ENCODE measurements at places on chromosomes 4 and X. TPM values are rescaled to one million over a fixed set of nuclear protein-coding genes. Genes with fewer than 3 reads are reported as not detected.
A peak's percentile ranks its signal among the peaks of the same experiment; 100 is the strongest.

FAM47E gene
- 2.5 TPM for polyA plus RNA-seq

TGIF2LX gene
- 7.4 TPM for polyA plus RNA-seq

OPRPN gene
- not detected for polyA plus RNA-seq

TMPRSS11A gene
- not detected for polyA plus RNA-seq

CT45A2 gene
- not detected for polyA plus RNA-seq

RHOXF2B gene
- polyA plus RNA-seq: not detected

GUCY1A1 gene
- 0.03 TPM for polyA plus RNA-seq

TRIM60 gene
- polyA plus RNA-seq: not detected

KLKB1 gene
- 0.03 TPM for polyA plus RNA-seq

ADH4 gene
- not detected for polyA plus RNA-seq

POU4F2 gene
- not detected for polyA plus RNA-seq

SERPINA7 gene
- polyA plus RNA-seq: not detected

SLC9A7 gene
- polyA plus RNA-seq: 10.5 TPM

TMPRSS11F gene
- polyA plus RNA-seq: not detected

PCDH7 gene
- 0.45 TPM for polyA plus RNA-seq

FGB gene
- polyA plus RNA-seq: not detected

CCDC149 gene
- polyA plus RNA-seq: 5.5 TPM

- DNase-seq: no peak
Measured at GRCh38 chr4:142960867-142961644, 115.0 kb upstream of the INPP4B start.

- DNase-seq: no peak
Measured at GRCh38 chr4:118839221-118839927, 3.4 kb upstream of the SEC24D start.

DNA sequence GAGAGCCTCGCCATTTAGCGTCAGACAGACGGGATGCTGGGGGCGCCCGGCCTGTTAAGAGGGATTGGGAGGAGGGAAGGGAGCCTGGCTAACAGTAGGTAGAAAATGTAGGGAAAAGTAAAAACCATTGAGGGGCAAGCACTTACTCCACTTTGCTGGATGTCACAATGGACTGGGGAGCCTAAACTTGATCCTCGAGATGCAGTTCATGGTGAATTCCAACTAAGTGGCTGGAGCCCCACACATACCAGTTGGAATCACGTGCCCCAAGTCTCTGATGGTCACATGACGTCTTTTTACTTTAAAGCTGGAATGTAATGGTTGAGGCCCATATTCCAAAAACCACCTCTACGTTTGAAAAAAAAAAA, 1.5 kb downstream of the PLS3 start:
- DNase-seq: no peak

DNA sequence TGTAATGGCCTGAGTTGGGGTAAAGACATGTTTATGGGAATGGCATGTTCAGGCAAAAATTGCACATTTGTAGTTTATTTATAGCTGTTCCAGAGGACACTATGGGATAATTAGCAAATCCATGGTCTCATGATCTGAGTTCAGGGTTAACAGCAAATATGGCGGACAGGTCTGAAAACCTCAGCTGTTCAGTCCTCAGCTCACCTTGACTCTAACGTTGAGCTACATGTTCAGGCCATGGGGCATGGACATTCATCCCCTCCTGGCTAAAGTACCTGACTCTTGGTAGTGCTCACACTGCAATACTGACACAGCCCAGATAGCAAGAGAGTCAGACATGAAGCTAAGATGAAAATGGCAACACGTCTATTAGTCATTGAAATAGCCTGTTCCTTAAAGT, 161.6 kb upstream of the GPC4 start:
- DNase-seq: no peak

DNA sequence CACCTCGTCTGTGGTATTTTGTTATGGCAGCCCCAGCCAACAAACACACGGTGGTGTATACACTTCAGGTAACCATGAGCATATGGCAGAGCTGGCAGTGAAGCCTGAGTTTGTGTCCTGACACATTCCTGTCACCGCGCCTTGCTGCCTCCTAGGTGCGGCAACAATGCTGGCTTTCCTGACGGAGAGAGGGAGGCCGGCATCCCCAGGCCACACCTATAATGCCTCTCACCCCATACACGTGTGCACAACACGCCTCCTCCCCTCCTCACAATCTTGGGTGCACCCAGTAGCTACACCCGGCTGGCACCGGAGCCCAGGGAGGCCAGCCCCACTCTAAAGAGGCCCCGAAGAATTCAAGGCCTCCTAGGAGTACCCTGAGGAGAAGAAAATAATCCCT, 158.5 kb downstream of the NSUN7 start:
- DNase-seq: no peak

DNA sequence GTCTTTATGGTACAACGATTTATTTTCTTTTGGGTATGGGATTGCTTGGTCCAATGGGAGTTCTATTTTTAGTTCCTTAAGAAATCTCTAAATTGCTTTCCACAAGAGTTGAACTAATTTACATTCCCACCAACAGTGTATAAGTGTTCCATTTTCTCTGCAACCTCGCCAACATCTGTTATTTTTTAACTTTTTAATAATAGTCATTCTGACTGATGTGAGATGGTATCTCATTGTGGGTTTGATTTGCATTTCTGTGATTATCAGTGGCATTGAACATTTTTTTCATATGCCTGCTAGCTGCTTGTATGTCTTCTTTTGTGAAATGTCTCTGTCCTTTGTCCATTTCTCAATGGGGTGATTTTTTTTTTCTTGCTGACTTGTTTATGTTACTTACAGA, 42.8 kb downstream of the UCHL1 start:
- DNase-seq: no peak

DNA sequence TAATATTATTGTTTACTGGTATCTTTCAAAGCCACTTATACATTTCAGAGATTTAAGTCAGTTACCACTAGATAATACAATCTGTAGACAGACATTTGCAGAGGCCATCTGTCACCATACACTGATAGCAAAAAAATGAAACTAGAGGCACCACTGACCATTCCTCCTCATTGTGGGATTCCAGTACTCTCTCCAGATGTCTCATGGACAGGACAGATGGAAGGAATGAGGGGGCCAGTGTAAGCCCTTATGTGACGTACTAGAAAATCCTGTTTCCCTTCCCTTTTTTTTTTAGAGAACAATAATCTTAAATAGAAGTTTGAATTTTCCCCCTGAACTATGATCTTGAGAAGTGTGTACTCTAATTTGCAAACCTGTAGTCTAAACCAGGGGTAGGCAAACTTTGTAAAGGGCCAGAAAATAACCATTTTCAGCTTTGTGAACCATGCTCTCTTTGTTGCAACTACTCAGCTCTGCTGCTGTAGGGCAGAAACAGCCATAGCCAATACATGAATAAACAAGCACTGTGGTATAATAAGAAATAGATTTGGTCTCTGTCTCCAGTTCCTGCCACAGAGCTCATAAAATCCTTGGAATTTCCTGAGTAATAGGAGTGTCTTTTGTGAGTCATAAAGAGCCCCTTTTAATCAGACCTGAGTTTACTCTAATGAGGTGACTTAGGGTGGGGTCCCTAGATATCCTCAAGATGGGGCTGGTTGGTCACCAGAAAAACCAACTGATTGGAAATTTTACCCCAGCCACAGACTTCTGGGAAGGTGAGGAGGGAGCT, 90.4 kb downstream of the MOSPD2 start:
- DNase-seq: no peak

GRCh38 chr4:151407466-151408379, 1.3 kb upstream of the FHIP1A start:
- DNase-seq: peak; percentile 28

DNA sequence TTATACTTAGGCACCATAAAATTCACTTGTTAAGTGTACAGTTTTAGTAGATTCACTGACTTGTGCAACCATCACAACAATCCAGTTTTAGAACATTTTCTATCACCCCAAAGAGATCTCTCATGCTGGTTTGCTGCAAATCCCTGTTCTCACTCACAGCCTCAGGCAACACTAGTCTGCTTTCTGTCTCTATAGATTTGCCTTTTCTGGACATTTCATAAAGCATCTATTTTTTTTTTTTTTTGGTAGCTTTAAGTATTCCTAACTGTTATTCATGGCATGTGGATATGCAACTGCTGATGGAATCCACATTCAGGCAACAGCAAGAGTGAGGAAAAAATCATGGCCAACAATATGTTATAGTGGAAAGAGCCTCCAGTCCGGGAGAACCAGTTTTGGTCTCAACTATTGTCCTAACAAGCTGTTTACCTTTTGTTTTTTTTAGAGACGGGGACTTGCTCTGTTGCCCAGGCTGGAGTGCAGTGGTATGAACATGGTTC, 27.0 kb upstream of the TMEM150C start:
- no peak for DNase-seq

- no peak for DNase-seq
Measured at GRCh38 chr4:43682551-43682950, 766.1 kb downstream of the KCTD8 start.

DNA sequence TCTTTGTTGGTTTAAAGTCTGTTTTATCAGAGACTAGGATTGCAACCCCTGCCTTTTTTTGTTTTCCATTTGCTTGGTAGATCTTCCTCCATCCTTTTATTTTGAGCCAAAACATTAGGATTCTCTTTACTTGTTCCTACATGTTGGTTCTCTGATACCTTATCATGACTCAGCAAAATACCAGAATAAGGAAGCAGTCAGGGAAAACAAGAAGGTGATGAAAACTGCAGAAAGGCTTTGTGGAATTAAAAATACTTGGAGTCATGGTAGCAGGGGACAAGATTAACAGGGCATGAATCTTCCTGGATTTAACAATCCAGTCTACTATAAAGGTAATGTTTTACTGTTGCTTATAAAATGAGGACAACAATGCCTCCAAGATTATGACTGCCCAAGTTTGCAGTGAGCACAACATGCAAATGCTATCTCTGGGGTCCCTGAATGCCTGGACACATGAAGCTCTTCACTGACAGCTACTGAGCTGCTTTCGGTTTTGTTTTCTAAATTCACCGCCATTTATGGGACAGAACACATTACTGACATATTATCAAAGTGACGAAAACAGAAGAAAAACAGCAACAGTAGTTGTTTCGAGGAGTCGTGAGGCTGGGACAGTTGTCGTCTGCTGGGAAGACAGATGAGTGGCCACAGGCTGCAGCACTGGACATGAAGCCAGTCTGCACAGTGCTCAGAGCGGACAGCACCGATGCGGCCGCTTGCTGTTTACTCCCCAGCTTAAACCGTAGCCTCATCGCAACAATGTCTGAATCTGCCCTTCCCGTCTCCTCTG, 174.5 kb upstream of the DKK2 start:
- no peak for DNase-seq

- no peak for DNase-seq
Measured at GRCh38 chr4:165118256-165118909, 5.7 kb upstream of the TMEM192 start.

- peak; percentile 34 for DNase-seq
Measured at GRCh38 chrX:153770601-153771414, 6.8 kb downstream of the PLXNB3 start.

- DNase-seq: no peak
Measured at GRCh38 chrX:96835660-96836289, 47.9 kb upstream of the RPA4 start.
